ENCODE measurements at places on chromosomes 11 and 22. TPM values are rescaled to one million over a fixed set of nuclear protein-coding genes. Genes with fewer than 3 reads are reported as not detected.

DNA sequence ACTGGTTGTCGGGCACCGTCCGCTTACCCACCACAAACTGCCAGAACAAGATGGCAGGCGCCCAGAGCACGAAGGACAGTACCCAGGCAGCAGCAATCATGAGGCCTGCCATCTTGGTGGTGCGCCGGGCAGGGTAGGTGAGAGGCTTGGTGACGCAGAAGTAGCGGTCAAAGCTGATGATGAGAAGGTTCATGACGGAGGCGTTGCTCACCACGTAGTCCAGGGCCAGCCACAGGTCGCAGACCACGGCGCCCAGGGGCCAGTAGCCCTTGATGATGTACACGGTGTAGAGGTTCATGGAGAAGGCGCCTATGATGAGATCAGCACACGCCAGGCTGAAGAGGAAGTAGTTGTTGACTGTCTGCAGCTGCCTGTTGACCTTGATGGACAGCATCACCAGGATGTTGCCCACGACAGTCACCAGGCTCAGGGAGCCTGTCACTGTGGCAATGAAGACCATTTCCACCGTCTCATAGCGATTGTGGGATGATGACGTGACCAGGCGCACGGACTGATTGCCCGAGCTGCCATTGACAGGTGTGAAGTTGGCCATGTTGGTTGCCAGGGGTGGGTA is 4.6 kb downstream of the MDK start:
- no peaks in the 10 kb centered on the region for H3K36me3 ChIP-seq
- DNase-seq, result no peak
- no peak overlapping the region for H3K27ac ChIP-seq
- H3K4me1 ChIP-seq, result no peaks in the 10 kb centered on the region

GRCh38 chr22:22430111-22430820 is 78.3 kb downstream of the ZNF280B start:
- H3K27ac ChIP-seq, result no peak overlapping the region
- H3K27me3 ChIP-seq, result no peaks in the 10 kb centered on the region
- DNase-seq, result no peak
- H3K36me3 ChIP-seq, result no peaks in the 10 kb centered on the region
- H3K4me1 ChIP-seq, result no peaks in the 10 kb centered on the region

GRCh38 chr11:126136507-126136906 is 73.8 kb upstream of the CDON start:
- no peak overlapping the region for H3K4me3 ChIP-seq
- no peak overlapping the region for H3K27ac ChIP-seq
- no peaks in the 10 kb centered on the region for H3K4me1 ChIP-seq
- H3K27me3 ChIP-seq, result no peaks in the 10 kb centered on the region

- H3K36me3 ChIP-seq, result no peaks in the 10 kb centered on the region
- no peak overlapping the region for H3K4me3 ChIP-seq
- DNase-seq, result no peak
- no peak overlapping the region for H3K27ac ChIP-seq
- H3K4me1 ChIP-seq, result no peaks in the 10 kb centered on the region
Measured at GRCh38 chr22:40231618-40232313, 54.0 kb downstream of the TNRC6B start.

GRCh38 chr11:13118194-13118593 is 109.1 kb downstream of the RASSF10 start:
- H3K27me3 ChIP-seq, result no peaks in the 10 kb centered on the region
- no peaks in the 10 kb centered on the region for H3K4me1 ChIP-seq
- no peaks in the 10 kb centered on the region for H3K36me3 ChIP-seq
- H3K27ac ChIP-seq, result no peak overlapping the region

- no peaks in the 10 kb centered on the region for H3K27me3 ChIP-seq
- no peaks in the 10 kb centered on the region for H3K4me1 ChIP-seq
- no peak overlapping the region for H3K27ac ChIP-seq
- H3K4me3 ChIP-seq, result no peak overlapping the region
- no peaks in the 10 kb centered on the region for H3K36me3 ChIP-seq
- no peak for DNase-seq
Measured at GRCh38 chr11:31664129-31664528, 147.0 kb downstream of the PAX6 start.

GRCh38 chr22:33853200-33854097 is 66.8 kb downstream of the LARGE1 start:
- H3K27ac ChIP-seq, result no peak overlapping the region
- DNase-seq, result peak; percentile 83
- H3K4me3 ChIP-seq, result peak overlapping the region; percentile 98
- H3K36me3 ChIP-seq, result no peaks in the 10 kb centered on the region

- H3K27ac ChIP-seq, result no peak overlapping the region
- H3K27me3 ChIP-seq, result no peaks in the 10 kb centered on the region
- no peak for DNase-seq
- peaks cover 2% of the 10 kb centered on the region for H3K4me1 ChIP-seq
Measured at GRCh38 chr11:85755701-85756100, 55.2 kb downstream of the SYTL2 start.

DNA sequence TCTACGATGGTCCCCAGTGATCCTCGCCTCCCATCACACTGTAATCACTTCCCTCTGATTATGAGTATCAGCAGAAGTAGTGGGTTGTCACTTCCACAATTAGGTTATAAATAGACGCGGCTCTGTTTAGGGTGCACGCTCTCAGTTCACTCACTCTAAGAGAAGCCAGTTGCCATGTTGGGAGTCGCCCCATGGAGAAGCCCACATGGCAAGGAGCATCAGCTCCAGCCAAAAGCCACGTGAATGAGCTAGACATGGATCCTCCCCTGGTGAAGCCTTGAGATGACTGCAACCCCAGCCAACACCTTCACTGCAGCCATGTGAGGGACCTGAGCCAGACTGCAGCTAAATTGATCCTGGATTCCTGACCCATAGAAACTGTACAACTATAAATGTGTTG is 26.4 kb upstream of the MYOD1 start:
- no peak overlapping the region for H3K4me3 ChIP-seq
- no peak overlapping the region for H3K27ac ChIP-seq
- H3K4me1 ChIP-seq, result no peaks in the 10 kb centered on the region
- H3K36me3 ChIP-seq, result no peaks in the 10 kb centered on the region

GRCh38 chr22:33919391-33920196 is 682 bp downstream of the LARGE1 start:
- peak; percentile 79 for DNase-seq
- peak overlapping the region; percentile 90 for H3K4me3 ChIP-seq
- no peaks in the 10 kb centered on the region for H3K36me3 ChIP-seq
- no peaks in the 10 kb centered on the region for H3K27me3 ChIP-seq

The MRGPRX3 gene
- not detected for total RNA-seq

The IL10RA gene
- 18.3 TPM for total RNA-seq

The CYB5R2 gene
- total RNA-seq, result 8.3 TPM

Data from aorta (tissue), 5 donors.